Inflammatory macrophage (primary cell): ENCODE measurements at places on chromosomes 13 and 19.

DNA sequence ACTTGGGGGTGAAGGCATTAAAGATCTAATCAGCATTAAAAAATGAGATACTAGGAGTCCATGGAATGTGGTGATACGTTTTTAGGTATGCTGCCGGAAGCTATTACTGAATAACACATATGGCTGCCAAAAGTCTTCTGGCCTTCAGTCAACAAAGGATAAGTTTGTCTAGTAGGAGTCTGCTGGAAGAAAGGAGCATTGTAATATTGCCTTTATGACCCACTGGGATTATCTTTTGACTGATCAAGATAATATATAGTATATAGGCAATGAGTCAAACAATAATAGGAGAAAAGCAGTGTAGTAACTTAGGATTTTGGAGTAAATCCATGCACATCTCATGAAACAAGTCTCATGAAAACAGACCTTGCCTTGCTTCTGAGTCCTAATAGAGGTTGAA is 295.4 kb downstream of the SLITRK6 start:
- DNase-seq: no peak

DNA sequence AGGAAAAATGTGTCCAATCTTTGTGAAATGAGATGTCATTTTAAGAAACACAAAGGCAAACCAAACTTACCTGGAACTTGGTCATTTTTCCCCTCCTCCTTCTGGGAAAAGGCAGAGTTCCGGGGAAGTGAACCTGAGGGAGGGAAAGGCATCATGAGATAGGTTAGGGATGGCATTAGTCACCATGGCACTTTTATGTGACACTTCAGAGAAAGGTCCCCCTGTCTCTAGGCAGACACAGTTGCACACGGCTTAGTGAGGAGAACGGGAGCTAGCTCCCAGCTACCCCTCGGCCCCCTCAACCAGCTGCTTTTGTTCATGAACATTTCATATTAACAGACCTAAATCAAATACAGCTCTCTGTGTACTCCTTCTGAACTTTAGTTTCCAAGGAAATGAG is 1.5 kb downstream of the ZNF235 start:
- no peak for DNase-seq

- DNase-seq: no peak
Measured at GRCh38 chr13:51158365-51158764, 47.3 kb upstream of the C13orf42 start.

- DNase-seq: no peak
Measured at GRCh38 chr19:55391191-55391670, 5.5 kb downstream of the RPL28 start.

DNA sequence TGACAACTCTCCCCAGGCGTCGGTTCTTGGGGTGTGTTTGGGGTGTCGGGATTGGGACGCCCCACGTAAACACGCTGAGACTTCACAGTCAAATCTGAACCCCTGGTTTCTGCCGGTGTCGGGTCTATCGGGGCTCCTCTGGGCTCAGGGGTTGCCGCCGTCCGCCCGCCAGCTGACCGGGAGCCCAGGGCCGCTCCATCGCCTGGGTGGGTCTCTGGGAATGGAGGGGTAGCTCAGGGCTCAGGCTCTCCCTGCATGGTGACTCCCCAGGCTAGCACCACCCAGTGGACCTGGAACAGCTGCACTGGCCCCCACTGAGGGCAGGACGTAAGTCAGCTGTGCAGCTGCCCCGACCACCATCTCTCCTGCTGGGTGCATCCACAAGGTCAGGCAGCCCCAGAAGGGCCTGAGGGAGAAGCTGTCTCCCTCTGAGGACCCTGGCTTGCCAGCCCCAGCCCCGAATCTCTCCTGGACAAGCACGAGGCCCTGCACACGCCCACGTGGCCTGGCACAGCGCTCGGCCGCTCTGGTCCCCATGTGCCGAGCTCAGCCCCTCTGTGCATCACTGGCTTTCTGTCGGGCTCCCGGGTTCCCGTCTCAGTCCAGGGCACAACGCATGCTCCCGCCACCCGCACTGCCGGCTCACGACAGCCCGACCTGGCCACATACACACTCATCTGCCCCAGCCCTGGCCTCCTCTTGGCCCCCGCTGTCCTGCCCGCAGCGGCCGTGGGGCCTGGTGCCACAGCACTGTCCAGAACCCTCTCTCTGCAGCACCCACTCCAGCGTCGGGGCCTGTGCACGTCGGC is 6.1 kb downstream of the RNF126 start:
- DNase-seq: no peak

DNA sequence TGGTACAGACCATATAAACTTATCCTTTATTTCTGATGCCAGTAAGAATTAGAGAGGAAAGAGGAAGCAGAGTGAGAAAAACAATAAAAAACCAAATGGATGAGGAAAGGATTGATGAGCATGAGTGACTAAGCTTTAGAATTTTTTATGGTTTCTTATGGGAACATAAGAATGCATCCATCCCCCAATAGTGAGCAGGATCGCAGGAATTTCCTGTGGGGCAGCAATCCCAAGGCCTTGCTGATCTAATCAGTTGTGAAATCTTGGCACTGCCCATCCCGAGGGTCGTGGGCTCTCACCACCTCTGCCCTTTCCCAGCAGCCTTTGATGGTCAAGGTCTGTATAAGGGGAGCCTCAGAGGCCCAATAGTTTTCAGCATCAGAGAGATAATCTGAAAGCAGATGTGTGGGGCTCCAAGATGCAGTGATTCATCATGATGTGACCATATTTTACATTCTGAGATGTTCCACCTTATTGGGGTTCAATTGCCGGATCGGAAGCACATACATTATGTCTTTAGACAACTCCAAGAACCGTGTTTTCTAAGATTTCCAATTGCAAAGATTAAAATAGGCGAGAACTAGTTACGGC is 222.1 kb downstream of the DNAJC15 start:
- no peak for DNase-seq

GRCh38 chr19:32748497-32748896 is 28.9 kb downstream of the TDRD12 start:
- no peak for DNase-seq
